HFFc6 (cell line): ENCODE measurements at places on chromosomes 1 and 21. TPM values are rescaled to one million over a fixed set of nuclear protein-coding genes. Genes with fewer than 3 reads are reported as not detected.

The SELP gene
- not detected in 3 replicates for total RNA-seq

DNA sequence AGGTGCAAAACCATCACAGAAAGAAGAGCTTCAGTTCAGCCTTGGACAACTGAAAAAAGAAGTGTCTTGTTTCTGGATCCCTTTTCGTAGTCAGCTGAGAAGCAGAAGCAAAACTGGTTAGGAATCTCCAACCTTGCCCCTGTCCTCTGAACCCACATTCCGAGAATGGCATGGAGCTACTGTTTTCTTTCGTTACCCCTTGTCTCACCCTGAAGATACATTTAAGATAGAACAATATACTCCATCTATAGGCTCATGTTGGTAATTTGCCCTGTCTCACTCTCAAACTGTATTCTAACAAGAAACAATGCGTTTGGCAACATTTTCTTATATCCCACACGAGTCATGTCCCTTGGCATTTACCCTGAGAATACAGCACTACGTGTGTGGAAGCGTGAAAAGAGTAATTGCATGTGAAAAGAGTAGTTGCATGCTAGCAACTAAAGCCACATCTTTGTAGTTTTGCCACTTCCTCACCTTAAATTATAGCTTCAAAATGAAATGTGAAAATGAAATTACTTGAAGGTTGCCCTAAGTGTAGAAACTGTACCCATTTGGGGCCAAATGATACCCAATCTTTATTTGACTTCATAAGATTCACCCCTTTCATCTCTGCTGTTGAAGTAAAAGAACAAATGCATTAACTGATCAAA is 5.3 kb downstream of the SLAMF7 start:
- peaks cover 18% of the 10 kb centered on the region for H3K4me1 ChIP-seq
- H3K36me3 ChIP-seq, result no peaks in the 10 kb centered on the region
- DNase-seq, result no peak
- H3K27me3 ChIP-seq, result peaks cover 18% of the 10 kb centered on the region
- H3K27ac ChIP-seq, result no peak overlapping the region

DNA sequence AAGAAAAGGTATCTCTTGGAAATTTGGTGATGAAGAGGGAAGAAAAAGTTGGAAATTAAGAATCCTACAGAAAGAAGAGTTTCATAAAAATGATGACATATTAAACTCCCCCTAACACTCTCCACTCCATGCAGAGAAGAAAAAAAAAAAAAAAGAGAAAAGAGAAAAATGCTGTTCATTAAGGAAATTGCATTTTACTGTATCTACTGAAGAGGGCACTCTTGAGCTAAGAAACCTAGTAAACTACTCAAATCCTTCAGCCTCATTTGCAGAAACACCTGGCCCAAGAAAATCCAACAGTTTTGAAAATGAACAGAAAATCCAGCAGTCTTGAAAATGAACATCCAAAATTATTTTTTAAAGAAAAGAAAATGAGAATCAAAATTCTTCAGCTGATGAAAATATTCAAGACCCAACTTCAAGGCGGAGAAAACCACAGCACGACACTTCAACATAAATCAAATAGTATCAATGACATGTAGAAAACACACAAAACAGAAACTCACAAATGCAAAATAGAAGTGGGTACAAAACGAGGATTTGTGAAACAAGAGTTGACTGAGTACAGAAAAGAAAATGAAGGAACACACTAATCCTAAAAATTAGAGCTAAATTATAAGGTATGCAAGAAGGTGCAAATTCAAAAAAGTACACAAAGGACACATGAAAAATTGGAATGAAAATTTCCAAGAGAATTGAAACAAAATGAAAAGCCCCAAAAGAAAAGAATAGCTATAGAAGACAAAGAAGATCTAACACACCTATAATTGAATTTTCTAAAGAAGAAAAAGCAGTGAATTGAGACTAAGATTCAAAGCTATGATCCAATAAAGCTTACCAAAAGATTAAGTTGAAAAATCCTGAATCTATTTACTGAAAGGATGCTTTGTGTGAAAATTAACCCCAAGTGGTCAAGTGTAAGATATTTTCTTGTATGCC is 73.2 kb upstream of the DNAJC6 start:
- H3K4me3 ChIP-seq, result no peak overlapping the region
- peak; percentile 47 for DNase-seq
- H3K27me3 ChIP-seq, result no peaks in the 10 kb centered on the region
- peaks cover 5% of the 10 kb centered on the region; the same call in 1 of the 2 replicates for H3K36me3 ChIP-seq

GRCh38 chr1:234331507-234331906 is 41.7 kb upstream of the COA6 start:
- no peak overlapping the region for H3K27ac ChIP-seq
- peaks cover 1% of the 10 kb centered on the region; the same call in 1 of the 2 replicates for H3K27me3 ChIP-seq
- no peak for DNase-seq
- H3K4me3 ChIP-seq, result no peak overlapping the region

DNA sequence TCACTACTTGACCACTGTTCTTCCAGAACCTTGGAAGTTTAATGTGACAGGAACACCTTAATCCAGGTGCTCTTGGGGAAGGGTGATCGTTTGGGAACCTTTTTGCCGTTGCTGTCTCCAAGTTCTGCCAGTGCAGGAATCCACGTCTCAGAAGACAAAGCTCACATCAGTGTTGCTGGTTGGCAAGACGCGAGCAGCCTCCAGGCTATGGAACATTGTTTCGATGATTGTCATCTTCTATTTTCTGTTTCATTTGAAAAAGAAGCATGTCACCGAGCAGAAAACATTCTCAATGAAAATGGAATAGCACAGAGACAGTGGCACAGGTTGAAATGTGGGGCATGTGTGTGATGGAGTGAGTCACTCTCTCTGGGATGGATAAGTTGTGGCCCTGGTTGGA is 11.7 kb downstream of the STUM start:
- no peaks in the 10 kb centered on the region; the same call in 1 of the 2 replicates for H3K4me1 ChIP-seq
- no peak for DNase-seq
- no peaks in the 10 kb centered on the region for H3K36me3 ChIP-seq
- H3K27me3 ChIP-seq, result peaks cover 35% of the 10 kb centered on the region
- no peak overlapping the region for H3K4me3 ChIP-seq
